ENCODE measurements at places on chromosomes 2 and 18. TPM values are rescaled to one million over a fixed set of nuclear protein-coding genes. Genes with fewer than 3 reads are reported as not detected.

The TMEM198 gene
- polyA plus RNA-seq = not detected

The KIF1A gene
- polyA plus RNA-seq = not detected

The PRKAG3 gene
- polyA plus RNA-seq = not detected

The PDK1 gene
- 41.4 TPM for polyA plus RNA-seq

The MAL gene
- polyA plus RNA-seq = 0.41 TPM

The MOB1A gene
- 269 TPM for polyA plus RNA-seq

The TDRD15 gene
- polyA plus RNA-seq = not detected

The AGXT gene
- not detected for polyA plus RNA-seq

The KLHL14 gene
- 19.3 TPM for polyA plus RNA-seq

The CD28 gene
- 0.11 TPM for polyA plus RNA-seq

The KCNK3 gene
- polyA plus RNA-seq = not detected

The VWA3B gene
- polyA plus RNA-seq = not detected

The KCNG2 gene
- polyA plus RNA-seq = not detected

The GALNT13 gene
- polyA plus RNA-seq = not detected

The ITGA6 gene
- 0.36 TPM for polyA plus RNA-seq

The ALPI gene
- not detected for polyA plus RNA-seq

The RESP18 gene
- not detected for polyA plus RNA-seq

The IL36G gene
- polyA plus RNA-seq = not detected

The ASXL2 gene
- polyA plus RNA-seq = 11.7 TPM

The CNRIP1 gene
- polyA plus RNA-seq = not detected

The TRIM43 gene
- not detected for polyA plus RNA-seq

The MYOM1 gene
- 0.65 TPM for polyA plus RNA-seq
